ENCODE measurements at places on chromosomes 6 and 20. TPM values are rescaled to one million over a fixed set of nuclear protein-coding genes. Genes with fewer than 3 reads are reported as not detected.

The FOXF2 gene
- not detected for total RNA-seq

The SAMD5 gene
- 6.7 TPM for total RNA-seq

The IL17A gene
- not detected for total RNA-seq

The SFT2D1 gene
- 38.1 TPM for total RNA-seq

The SLCO4A1 gene
- 0.16 TPM for total RNA-seq

The OLIG3 gene
- not detected for total RNA-seq

The PRSS16 gene
- not detected for total RNA-seq

The TRAPPC3L gene
- total RNA-seq = 0.35 TPM

The SOX18 gene
- not detected for total RNA-seq

The FAM135A gene
- total RNA-seq = 14.6 TPM

The KHDC1 gene
- 2.8 TPM for total RNA-seq

The MOG gene
- not detected for total RNA-seq

The FKBP5 gene
- total RNA-seq = 13.4 TPM

The L3MBTL1 gene
- 8.3 TPM for total RNA-seq

The ARFGEF3 gene
- 0.05 TPM for total RNA-seq

The SDCBP2 gene
- 1.8 TPM for total RNA-seq

The PSORS1C2 gene
- total RNA-seq = not detected

The MATN4 gene
- not detected for total RNA-seq

The CST7 gene
- 5.4 TPM for total RNA-seq

All from myocyte (in vitro differentiated cells).